Stomach (tissue), 19 donors: ENCODE measurements at places on chromosomes 5 and 9.

DNA sequence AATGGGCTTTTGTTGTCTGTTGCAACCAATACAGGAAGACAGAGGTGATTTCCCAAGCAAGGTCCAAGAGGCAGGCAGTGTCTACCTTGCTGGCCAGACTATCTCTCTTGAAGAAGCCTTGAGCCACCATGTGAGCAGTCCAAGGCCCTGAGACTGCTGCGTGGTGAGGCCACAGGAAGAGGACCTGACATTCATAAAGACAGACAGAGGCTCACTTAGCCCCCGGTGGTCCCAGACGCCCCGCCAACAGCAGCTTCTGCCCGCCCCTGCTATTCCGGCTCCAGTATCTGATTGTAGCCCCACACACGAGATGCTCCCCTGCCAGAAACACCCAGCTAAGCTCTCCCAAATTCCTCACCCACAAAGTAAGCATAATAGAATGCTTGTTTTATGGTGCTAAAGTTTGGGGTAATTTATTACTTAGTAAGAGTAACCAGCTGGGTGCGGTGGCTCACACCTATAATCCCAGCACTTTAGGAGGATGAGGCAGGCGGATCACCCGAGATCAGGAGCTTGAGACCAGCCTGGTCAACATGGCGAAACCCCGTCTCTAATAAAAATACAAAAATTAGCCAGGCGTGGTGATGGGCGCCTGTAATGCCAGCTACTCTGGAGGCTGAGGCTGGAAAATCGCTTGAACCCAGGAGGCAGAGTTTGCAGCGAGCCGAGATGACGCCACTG lies 22.8 kb upstream of the FUBP3 start:
- H3K36me3 ChIP-seq: no peaks in the 10 kb centered on the region
- H3K4me3 ChIP-seq: no peak overlapping the region
- H3K27ac ChIP-seq: no peak overlapping the region
- DNase-seq: no peak
- H3K27me3 ChIP-seq: peaks cover 42% of the 10 kb centered on the region

DNA sequence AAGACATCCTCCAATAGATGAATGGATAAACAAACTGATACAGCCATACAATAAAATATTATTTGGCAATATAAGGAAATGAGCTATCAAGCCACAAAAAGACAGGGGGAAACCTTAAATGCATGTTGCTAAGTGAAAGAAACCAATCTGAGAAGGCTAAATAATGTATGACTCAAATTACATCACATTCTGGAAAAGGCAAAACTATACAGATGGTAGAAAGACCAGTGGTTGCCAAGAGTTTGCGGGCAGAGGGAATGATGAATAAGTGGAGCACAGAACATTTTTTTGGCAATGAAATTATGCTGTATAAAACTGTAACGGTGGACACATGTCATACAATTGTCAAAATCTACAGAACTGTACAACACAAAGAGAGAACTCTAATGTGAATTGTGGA lies 63.3 kb downstream of the CSF2 start:
- no peaks in the 10 kb centered on the region for H3K27me3 ChIP-seq
- H3K4me1 ChIP-seq: no peaks in the 10 kb centered on the region
- no peak for DNase-seq
- no peak overlapping the region for H3K4me3 ChIP-seq
- H3K36me3 ChIP-seq: no peaks in the 10 kb centered on the region
- H3K27ac ChIP-seq: no peak overlapping the region

DNA sequence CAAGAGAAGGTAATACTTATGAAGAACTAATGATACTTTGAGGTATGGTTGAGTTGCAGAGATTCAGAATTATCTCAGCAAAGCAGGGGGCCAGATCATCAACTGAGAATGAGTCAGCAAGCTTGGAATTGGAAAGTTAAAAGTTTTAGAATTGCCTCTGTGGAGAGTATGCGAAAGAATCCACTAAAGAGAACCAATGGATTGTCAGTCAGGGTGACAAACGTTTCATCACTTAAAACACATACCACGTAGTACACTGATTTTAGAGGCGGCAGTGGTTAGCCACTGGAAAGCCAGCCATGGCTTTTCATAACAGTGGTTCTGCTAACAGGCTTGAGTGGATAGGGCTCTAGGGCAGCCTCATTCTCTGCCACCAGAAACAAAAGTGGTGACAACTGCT lies 30.7 kb downstream of the AOPEP start:
- H3K27ac ChIP-seq: no peak overlapping the region
- H3K4me3 ChIP-seq: no peak overlapping the region
- peaks cover 18% of the 10 kb centered on the region for H3K36me3 ChIP-seq
- no peaks in the 10 kb centered on the region for H3K4me1 ChIP-seq
- DNase-seq: no peak

DNA sequence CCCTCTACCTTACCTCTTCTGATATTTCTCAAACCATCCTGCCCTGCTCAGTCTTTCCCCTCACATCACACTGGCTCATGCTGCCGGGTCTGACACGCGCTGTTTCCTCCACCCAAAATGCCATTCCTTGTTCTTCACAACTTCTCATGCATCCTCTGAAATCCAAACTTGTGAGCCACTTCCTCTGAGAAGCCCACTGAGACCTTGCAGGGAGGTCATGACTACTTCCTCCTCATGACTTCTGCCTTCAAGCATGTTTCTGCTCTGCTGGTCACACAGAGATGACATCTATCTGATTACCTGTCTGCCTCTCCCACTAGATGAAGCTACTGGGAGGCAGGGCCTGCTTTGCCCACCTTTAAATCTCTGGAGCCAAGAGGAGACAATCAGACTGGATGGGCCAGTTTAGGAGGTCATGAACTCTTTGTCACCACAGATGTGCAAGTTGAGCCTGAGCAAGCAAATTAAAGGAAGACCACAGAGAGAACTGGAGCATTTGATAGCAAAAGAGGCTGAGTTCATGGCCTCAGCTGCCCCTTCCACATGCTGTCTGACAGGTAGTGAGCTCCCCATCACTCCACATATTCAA lies 119.8 kb upstream of the TBC1D2 start:
- peak; percentile 0 for DNase-seq
- peaks cover 7% of the 10 kb centered on the region for H3K4me1 ChIP-seq
- no peak overlapping the region for H3K27ac ChIP-seq
- H3K4me3 ChIP-seq: no peak overlapping the region

GRCh38 chr5:1523480-1523792 lies 324 bp downstream of the LPCAT1 start:
- peak overlapping the region; percentile 86 for H3K4me3 ChIP-seq
- H3K4me1 ChIP-seq: peaks cover 28% of the 10 kb centered on the region
- no peak for DNase-seq
- no peaks in the 10 kb centered on the region for H3K27me3 ChIP-seq
- H3K27ac ChIP-seq: no peak overlapping the region

DNA sequence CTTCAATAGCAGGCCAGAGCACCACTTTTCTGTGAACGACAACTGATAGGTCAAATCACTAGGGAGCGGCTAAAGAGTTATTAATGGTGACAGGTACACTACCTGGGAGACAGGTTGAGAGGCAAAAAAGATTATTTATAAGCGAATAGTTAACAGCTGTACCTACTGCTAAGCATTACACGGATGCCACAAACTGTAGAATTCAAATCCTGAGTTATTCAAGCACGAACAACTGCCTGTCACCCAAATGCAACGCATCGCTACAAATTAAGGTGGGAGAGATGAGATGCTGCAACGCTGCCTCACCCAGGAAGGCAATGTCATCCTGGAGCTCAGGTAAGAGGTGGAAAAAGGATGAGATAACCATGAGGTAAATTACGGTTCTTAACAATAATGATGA lies 342.9 kb downstream of the BNC2 start:
- no peaks in the 10 kb centered on the region for H3K4me1 ChIP-seq
- H3K36me3 ChIP-seq: no peaks in the 10 kb centered on the region
- no peak for DNase-seq
- H3K27ac ChIP-seq: no peak overlapping the region

- no peaks in the 10 kb centered on the region for H3K27me3 ChIP-seq
- peaks cover 31% of the 10 kb centered on the region for H3K4me1 ChIP-seq
- H3K4me3 ChIP-seq: peak overlapping the region; percentile 92
- H3K36me3 ChIP-seq: no peaks in the 10 kb centered on the region
- DNase-seq: no peak
Observed at GRCh38 chr9:130042406-130042884, 544 bp downstream of the FNBP1 start.

- H3K27me3 ChIP-seq: no peaks in the 10 kb centered on the region
- no peak for DNase-seq
- no peaks in the 10 kb centered on the region for H3K4me1 ChIP-seq
- no peak overlapping the region for H3K4me3 ChIP-seq
Observed at GRCh38 chr9:133880136-133880535, 112.0 kb downstream of the VAV2 start.
